ENCODE measurements at places on chromosomes 16 and 17. TPM values are rescaled to one million over a fixed set of nuclear protein-coding genes. Genes with fewer than 3 reads are reported as not detected.

Gene STH
- not detected for total RNA-seq

DNA sequence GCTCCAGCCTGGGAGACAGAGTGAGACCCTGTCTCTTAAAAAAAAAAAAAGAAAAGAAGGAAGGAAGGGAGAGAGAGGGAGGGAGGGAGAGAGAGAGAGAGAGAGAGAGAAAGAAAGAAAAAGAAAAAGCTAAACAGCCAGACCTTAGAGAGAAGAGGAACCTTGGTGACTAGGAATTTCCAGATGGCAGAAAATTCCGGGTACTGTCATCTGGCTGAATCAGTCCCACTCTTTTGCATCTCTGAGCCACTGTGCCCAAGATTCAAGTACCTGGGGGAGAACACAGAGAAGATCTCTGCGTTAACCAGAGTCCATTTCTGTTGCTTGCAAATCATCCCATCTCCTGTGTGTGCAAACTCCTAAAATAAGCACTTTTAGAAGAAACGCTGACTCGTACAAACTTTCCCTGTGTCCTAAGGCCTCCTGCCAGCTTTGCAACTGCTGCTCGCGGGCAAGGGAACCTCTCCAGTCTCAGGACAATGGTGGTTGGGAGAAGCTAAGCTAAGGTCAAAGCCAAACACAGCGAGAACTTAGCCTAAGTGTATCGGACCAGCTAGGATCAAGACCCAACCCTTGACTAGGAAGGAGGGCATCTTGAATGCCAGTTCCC lies 18.0 kb downstream of the BMERB1 start:
- H3K36me3 ChIP-seq: no peaks in the 10 kb centered on the region
- no peaks in the 10 kb centered on the region for H3K27me3 ChIP-seq
- no peak overlapping the region for H3K4me3 ChIP-seq
- no peak overlapping the region for H3K27ac ChIP-seq
- no peaks in the 10 kb centered on the region for H3K4me1 ChIP-seq
- DNase-seq: no peak

Gene EDC4
- 95.7 TPM for total RNA-seq

GRCh38 chr17:18076936-18077335 lies 10.8 kb upstream of the DRG2 start:
- no peaks in the 10 kb centered on the region for H3K36me3 ChIP-seq
- no peaks in the 10 kb centered on the region for H3K27me3 ChIP-seq
- H3K4me1 ChIP-seq: no peaks in the 10 kb centered on the region
- no peak for DNase-seq
- no peak overlapping the region for H3K4me3 ChIP-seq

Gene PKD1
- 115 TPM for total RNA-seq

DNA sequence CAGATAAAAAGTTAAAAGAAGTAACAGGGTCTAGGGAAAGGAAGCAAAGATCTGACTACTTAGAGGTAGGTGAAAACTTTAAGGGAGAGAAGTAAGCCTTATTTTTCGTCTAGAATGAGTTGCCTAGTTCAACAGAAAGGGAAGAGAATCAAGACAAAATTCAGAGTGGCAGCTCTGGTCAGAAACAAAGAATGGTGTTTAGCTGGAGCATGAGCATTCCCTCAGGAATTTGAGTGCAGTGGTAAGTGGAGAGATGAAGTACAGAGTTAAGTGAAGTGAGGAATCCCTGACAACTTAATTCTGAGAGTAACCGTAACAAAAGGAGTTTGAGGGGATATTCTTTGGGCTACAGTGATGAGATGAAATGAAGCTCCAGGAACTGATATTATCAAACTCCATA lies 11.5 kb downstream of the SMG6 start:
- no peaks in the 10 kb centered on the region for H3K27me3 ChIP-seq
- no peaks in the 10 kb centered on the region for H3K4me1 ChIP-seq
- no peak overlapping the region for H3K4me3 ChIP-seq
- no peak for DNase-seq

Gene GAS2L2
- not detected for total RNA-seq

DNA sequence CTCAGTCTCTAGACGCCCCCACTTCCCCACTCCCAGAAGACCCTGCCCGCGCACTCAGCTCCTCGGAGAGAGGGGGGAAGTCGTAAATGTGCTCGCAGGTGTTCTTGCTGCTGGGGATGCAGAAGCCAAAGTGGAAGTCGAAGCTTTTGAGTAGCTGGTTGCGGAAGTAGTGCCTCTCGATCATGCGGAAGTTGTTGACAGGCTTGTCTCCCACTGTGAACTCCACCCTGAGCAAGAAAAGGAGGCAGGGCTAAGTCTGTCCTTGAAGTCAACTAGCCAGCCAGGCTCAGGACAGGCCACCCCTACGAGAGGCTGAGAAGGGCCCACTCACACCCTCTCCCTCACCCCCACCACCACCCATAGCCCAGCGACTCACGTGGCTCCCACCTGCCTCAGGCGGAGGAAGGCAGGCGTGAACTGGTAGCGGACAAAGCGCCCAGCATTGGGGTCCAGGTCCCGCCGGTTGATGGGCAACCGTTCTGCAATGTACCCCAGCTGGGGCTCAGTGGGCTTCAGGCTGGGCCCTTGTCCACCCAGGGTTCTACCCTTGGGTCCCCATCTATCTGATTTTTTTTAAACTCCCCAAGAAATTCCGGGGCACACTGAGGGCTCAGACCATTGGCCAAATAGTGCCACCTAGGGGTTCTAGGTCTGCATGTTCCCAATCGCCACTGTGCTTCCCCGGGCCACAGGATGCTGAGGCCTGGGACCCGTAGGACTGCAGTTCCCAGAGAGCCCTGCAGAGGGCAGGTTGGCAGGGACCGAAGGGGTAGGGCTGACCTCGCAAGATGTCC lies 4.6 kb downstream of the UNC119 start:
- peaks cover 2% of the 10 kb centered on the region for H3K4me1 ChIP-seq
- H3K36me3 ChIP-seq: peaks cover 9% of the 10 kb centered on the region
- peak; percentile 81 for DNase-seq
- no peak overlapping the region for H3K4me3 ChIP-seq
- no peak overlapping the region for H3K27ac ChIP-seq

Gene PRAC2
- total RNA-seq: not detected

- DNase-seq: no peak
- H3K4me3 ChIP-seq: no peak overlapping the region
- H3K4me1 ChIP-seq: no peaks in the 10 kb centered on the region
- H3K36me3 ChIP-seq: peaks cover 10% of the 10 kb centered on the region
- no peak overlapping the region for H3K27ac ChIP-seq
Observed at GRCh38 chr16:20830372-20830771, 24.0 kb downstream of the REXO5 start.

Gene PLA2G10
- 0.18 TPM for total RNA-seq

DNA sequence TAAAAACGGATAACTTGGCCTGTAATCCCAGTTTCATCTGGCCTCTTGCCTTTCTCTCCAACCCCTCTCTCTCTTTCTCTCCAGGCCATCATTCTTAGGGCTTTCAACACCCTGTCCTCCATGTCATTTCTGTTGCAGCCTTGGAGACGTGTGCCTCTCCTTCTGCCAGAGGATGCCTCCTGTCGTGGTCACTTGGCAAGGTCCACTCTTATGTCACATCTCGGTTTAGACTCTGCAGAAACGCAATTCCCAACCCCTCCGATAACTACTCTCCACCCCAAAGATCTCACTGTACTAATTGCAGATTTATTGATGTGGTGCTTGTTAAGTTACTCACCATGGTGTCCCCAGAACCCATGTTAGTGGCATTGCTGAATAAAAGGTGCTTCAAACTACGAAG lies 787.3 kb upstream of the RBFOX1 start:
- no peaks in the 10 kb centered on the region for H3K36me3 ChIP-seq
- H3K4me1 ChIP-seq: no peaks in the 10 kb centered on the region
- H3K27me3 ChIP-seq: no peaks in the 10 kb centered on the region
- no peak overlapping the region for H3K27ac ChIP-seq

- no peaks in the 10 kb centered on the region for H3K36me3 ChIP-seq
- H3K4me1 ChIP-seq: peaks cover 5% of the 10 kb centered on the region
- no peak for DNase-seq
Observed at GRCh38 chr16:65032387-65032786, 89.5 kb downstream of the CDH11 start.

Gene RPA1
- total RNA-seq: 42.5 TPM

DNA sequence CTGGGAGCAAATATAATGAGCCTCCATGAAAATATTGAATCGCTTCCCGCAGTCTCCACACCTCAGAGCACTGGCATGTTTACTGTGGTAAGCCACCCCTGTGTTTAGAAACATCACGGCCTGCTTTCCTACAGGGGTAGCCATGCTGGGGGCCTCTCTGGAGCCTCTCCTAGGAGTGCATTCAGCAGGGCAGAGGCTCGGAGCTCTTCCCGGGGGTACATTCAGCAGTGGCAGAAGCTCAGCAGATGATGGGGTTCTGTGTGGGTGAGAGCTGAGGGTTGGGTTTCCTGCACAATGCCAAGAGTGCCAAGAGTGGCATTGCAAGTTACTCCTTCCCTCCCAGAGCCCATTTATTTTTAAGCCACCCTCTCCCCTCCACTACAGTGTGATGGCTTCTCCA lies 386.6 kb downstream of the SEC14L1 start:
- no peaks in the 10 kb centered on the region for H3K36me3 ChIP-seq
- H3K27ac ChIP-seq: no peak overlapping the region
- no peaks in the 10 kb centered on the region for H3K27me3 ChIP-seq
- no peak overlapping the region for H3K4me3 ChIP-seq
- H3K4me1 ChIP-seq: no peaks in the 10 kb centered on the region
